ENCODE measurements at places on chromosomes 4 and X. TPM values are rescaled to one million over a fixed set of nuclear protein-coding genes. Genes with fewer than 3 reads are reported as not detected.

The RNF128 gene
- total RNA-seq, result 14.7 TPM

The BST1 gene
- 3.9 TPM for total RNA-seq

The TCEANC gene
- 3.1 TPM for total RNA-seq

The STPG2 gene
- 0.26 TPM for total RNA-seq

The YY2 gene
- 2.9 TPM for total RNA-seq

The CXorf49 gene
- not detected for total RNA-seq

The NOX1 gene
- total RNA-seq, result not detected

The CCDC110 gene
- 1.5 TPM for total RNA-seq

The DCAF4L1 gene
- total RNA-seq, result 0.29 TPM

The SOWAHD gene
- not detected for total RNA-seq

The ADH1A gene
- total RNA-seq, result not detected

The EPGN gene
- 11.7 TPM for total RNA-seq

The VEGFC gene
- total RNA-seq, result 5.8 TPM

The RNF175 gene
- total RNA-seq, result not detected

The SH3D19 gene
- 82.3 TPM for total RNA-seq

The SLC9B1 gene
- total RNA-seq, result not detected

The ACTRT1 gene
- not detected for total RNA-seq

The ZNF275 gene
- total RNA-seq, result 3.9 TPM

The HTN1 gene
- total RNA-seq, result not detected

The APOOL gene
- 13.0 TPM for total RNA-seq

The RPL9 gene
- total RNA-seq, result 4,157 TPM

The ZNF595 gene
- 23.8 TPM for total RNA-seq

The TEX13D gene
- not detected for total RNA-seq

The KCNIP4 gene
- not detected for total RNA-seq

The SLC38A5 gene
- 60.3 TPM for total RNA-seq

The ASB9 gene
- 3.6 TPM for total RNA-seq

The PLAC1 gene
- total RNA-seq, result not detected

The ZFP42 gene
- total RNA-seq, result not detected

The RPL39 gene
- 3,676 TPM for total RNA-seq

The SAP30 gene
- total RNA-seq, result 14.9 TPM

The TREX2 gene
- total RNA-seq, result 19.3 TPM

The SERTM2 gene
- total RNA-seq, result not detected

The GUCY1A1 gene
- total RNA-seq, result 11.7 TPM

The FAM241A gene
- total RNA-seq, result 2.8 TPM

Data from suprapubic skin (tissue), 4 donors.